Hepatocyte (in vitro differentiated cells): ENCODE measurements at places on chromosomes 2 and 18.
A peak's percentile ranks its signal among the peaks of the same experiment; 100 is the strongest.

DNA sequence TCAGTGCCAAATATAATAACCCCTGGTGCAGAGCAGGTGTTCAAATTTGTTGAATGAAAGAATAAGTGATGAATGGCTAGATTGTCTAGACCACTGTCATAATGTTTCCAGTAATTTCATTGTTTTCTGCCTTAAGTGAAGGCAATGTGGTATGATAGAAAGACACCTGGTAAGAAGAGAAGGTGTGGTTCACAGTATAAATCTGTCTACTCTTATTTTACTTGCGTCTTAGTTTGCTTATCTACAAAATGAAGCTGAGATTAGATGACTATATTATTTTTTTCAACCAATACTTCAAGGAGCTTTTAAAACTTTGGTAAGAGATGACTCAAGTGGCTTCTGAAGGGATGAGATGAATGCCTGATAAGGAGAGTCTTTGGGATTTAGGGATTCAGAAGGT, 788.4 kb downstream of the EPHA4 start:
- no peak for DNase-seq

- no peak for DNase-seq
These were observed 523.9 kb downstream of the TNS1 start for GRCh38 chr2:217478831-217479455.

DNA sequence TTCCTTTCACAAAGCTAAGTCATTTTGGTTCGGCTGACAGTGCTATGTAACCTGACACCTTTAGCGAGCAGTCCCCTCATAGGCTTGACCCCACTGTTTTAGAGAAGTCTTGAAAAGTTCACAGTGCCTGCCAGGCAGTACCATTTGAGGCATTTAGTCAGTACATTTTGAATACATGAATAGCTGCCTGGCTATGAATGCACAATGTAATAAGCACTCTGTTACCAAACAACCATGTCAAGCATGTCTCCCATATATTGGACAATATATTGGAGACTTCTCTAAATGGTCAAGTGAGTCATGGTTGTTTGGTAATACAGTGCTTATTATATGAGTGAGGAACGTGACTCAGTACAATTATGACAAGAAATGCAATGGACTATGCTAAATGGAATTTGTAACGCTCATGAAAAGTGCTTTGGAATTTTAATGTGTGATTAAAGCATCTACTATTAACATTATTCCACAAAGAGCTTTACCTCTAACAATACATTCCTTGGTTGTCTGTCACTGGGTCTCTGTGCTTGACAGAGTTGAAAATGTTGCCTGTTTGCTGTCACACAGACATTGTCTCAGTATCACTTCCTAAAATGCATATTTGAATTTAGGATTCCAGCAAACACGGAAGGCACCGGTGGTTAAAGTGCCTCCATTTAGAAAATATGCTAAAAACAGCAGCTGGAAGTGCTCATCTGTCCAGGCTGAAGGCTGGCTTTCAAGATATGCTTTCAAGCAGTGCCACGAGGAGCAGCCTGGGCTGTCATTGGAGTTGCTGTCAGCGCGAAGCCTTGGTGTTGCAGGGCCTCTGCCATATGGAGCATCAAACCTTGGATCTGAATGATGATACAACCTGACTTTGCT, 458.6 kb downstream of the FBXO15 start:
- DNase-seq, result no peak

DNA sequence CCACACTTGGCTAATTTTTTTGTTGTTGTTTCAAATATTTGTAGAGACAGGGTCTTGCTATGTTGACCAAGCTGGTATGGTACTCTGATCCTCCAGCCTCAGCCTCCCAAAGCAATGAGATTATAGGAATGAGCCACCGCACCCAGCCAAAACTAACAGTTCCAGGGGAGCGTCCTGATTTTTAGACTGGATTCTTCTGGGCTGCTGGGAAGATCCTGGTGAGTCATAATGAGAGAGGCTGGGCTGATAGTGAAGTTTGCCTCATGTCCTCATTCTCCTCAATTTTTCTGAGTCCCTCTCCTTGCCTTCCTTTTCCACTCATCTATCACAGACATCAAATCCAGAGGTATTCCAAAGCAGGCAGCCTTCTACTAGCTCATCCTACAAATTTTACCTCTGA, 81.3 kb downstream of the VSNL1 start:
- no peak for DNase-seq

DNA sequence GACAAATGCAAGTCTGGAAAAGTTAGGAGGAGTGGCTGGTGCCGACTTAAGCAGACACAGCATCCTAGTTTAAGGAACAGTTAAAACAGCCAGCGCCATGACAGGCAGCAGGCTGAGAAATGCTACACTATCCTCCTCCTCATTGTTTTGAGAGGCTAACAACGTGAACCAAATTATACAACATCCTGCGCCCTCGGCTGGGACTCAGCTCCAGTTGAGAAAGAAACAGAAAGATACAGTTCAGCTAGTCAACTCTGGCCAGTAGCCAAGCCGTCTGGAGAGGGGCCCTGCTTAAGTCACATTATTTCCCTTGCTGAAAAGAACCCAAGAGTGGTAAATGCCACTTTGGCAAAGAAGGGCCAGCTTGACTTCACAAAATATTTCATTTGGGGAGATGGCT, 90.2 kb downstream of the BCL11A start:
- peak; percentile 61 for DNase-seq

GRCh38 chr2:223328578-223328977, 273.6 kb downstream of the SCG2 start:
- DNase-seq, result no peak

DNA sequence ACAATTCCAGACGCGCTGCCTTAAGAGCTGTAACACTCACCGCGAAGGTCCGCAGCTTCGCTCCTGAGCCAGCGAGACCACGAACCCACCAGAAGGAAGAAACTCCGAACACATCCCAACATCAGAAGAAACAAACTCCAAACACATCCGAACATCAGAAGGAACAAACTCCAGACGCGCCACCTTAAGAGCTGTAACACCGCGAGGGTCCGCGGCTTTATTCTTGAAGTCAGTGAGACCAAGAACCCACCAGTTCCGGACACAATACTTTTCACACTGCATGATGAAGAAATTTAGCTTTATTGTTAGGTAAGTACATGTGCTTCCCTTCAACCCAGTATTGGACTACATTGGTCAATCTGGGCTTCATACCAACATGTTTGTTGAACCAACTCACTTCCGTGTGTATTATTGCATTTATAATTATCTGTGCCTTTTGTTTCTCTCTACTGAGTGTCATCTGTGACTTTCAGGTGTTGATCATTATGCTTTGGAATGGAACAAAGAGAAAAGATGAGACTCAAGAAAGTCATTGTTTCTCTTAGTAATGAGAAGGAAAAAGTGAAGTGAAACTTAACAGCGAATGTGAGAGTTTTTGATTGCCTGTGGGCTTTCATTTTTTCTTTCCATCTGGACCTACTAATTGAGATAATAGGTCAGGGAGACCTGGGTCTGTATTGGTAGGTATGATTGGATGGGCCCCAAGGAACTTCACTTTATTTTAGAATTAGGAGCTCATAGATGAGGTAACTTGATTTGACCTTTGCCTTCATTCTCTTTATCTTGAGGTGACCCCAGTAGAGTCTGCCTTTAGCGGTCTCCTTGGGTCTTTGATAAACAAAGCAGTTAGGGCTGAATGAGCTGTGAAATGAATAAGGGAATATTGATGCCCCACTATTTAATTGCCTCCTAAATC, 76.1 kb upstream of the CAVIN2 start:
- no peak for DNase-seq

- DNase-seq, result peak; percentile 13
These were observed 144.3 kb upstream of the MAP3K20 start for GRCh38 chr2:172931256-172931894.

DNA sequence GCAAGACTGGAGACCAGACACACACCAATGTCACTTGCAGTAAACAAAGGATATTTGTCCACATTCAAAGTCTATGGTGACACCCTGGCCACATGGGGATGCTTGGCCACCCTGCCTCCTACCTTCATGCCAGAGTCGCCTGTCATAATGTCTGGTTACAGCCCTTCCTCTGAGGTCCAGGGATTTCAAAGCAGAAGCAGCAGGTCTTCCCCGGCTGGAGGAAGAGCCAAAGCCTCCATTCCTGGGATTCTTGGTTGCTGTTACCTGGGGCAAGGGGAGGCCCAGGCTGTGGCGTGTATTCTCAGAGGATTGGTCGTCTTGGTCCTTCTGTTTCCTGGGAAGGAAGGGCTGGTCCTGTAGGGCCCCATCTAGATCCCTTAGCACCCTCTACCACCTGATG, 2.3 kb upstream of the ALPP start:
- DNase-seq, result no peak

GRCh38 chr2:148273158-148273691, 252.3 kb downstream of the MBD5 start:
- no peak for DNase-seq

DNA sequence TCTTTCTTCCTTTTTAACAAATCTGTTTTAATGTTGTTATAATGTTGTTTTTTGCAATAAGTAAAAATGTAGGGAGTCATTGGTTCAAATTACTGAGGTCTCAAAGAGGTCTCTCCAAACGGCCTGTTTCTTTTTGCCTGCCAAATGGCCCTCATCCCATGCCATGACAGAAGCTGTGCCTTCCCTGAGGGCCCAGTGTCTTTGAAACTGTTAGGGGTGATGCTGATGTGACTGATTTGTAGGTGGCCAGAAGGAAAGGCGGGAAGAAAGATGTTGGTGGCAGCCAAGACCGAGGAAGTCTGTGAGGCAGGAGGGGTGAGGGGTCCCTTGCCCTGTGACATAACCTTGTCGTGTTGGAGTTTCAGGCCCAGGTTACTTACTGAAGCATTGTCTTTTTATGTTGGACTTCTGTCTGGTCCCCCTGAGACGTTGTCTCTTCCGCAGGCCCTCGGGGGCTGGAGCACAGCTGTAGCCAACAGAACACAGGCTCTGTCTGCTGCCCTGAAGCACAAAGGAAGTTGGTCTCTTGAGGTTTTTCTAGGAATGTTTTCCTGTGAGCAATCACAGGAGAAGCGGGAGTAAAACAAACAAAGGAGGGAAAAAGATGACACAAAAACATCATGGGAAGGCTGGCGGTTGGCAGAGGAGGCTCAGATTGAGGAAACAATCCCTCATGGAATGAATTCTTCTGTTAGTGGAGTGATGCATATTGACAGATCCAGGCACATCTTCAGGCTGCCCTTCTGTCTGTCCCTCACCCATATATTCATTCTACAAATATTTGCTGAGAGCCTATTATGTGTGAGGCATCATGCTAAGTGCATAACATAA, 4.9 kb upstream of the ST3GAL5 start:
- no peak for DNase-seq

DNA sequence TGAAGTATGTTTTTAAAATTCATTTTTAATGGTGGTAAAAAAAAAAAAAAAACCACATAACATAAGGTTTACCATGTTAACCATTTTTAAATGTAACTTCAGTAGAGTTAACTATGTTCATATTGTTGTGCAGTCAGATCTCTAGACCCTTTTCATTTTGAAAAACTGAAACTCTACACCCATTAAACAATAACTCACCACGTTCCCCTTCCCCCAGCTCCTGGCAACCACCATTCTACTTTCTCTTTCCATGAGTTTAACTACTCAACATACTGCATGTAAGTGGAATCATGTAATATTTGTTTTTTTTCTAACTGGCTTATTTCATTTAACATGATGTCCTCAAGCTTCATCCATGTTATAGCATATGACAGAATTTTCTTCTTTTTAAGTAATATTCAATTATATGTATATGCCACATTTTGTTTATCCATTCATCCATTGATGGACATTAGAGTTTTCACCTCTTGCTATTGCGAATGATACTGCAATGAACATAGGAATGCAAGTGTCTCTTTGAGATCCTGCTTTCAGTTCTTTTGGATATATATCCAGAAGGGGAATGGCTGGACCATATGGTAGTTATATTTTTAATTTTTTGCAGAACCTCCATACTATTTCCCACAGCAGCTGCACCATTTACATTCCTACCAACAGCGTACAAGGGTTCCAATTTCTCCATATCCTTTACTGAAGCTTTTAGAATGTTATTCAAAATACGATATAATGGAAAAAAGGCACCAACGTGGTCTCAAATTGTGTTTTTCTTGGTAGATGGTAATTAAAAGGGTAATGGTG, 91.0 kb downstream of the SPTBN1 start:
- no peak for DNase-seq

DNA sequence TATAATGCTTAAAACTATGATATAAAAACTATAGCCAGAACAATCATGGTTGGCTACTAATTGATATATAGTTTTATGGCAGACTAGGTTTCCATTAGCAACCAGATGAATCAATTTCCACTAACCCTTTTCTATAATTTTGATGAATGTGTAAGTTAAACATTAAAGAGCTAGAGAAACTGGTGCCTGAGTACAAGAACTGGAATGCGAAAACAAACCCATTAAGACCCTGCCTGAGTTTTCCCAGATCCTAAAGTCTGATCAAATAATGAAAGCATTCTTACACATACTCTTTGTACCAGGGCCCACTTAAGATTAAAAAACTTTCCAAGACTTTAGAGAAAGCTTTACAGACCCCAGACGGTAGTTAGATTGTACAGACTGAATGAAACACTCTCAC, 21.3 kb downstream of the MRPL19 start:
- no peak for DNase-seq

DNA sequence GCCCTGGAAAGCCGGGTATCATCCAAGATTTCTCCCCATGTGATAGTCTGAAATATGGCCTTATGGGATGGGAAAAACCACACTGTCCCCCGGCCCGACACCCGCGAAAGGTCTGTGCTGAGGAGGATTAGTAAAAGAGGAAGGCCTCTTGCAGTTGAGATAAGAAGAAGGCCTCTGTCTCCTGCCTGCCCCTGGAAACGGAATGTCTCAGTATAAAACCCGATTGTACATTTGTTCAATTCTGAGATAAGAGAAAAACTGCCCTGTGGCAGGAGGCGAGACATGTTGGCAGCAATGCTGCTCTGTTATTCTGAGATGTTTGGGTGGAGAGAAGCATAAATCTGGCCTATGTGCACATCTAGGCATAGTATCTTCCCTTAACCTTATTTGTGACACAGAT, 26.8 kb downstream of the RUFY4 start:
- DNase-seq, result no peak

GRCh38 chr2:39743269-39743776, 35.7 kb downstream of the THUMPD2 start:
- no peak for DNase-seq

DNA sequence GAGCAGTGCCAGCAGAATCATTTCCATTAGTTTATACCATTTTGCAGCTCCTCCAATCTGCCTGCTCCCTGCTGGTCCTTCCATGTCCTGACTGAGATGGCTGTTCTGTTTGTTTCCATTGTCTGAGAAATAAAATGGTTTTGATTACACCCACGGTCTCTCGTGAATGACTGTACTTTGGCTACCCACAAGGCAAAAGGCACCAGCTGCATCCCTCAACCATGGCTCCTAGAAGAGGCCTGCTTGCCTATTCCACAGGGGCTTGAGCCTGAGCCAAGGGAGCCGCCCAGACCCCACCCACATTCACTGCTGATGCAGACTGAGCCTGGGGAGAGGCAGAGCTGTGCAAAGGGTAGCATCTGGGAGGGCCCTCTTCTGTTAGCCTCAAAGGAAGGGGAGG, 31.2 kb downstream of the MARCHF4 start:
- DNase-seq, result no peak

- DNase-seq, result no peak
These were observed 290.8 kb upstream of the CXCR4 start for GRCh38 chr2:136408795-136409194.

GRCh38 chr2:38556006-38556801, 46.5 kb downstream of the HNRNPLL start:
- no peak for DNase-seq
